ENCODE measurements at places on chromosomes 4 and X. TPM values are rescaled to one million over a fixed set of nuclear protein-coding genes. Genes with fewer than 3 reads are reported as not detected.

ARMCX2 gene
- total RNA-seq, result 28.1 TPM

FGF5 gene
- total RNA-seq, result 0.92 TPM

NSG1 gene
- 37.9 TPM for total RNA-seq

HPF1 gene
- 57.4 TPM for total RNA-seq

PPP2R2C gene
- 0.55 TPM for total RNA-seq

DGAT2L6 gene
- not detected for total RNA-seq

CCDC160 gene
- total RNA-seq, result 19.8 TPM

EDA2R gene
- 5.8 TPM for total RNA-seq

GPR82 gene
- total RNA-seq, result not detected

CSAG3 gene
- total RNA-seq, result not detected

FMR1 gene
- total RNA-seq, result 15.6 TPM

SH3D19 gene
- total RNA-seq, result 23.3 TPM

NEUROG2 gene
- not detected for total RNA-seq

SPANXN4 gene
- not detected for total RNA-seq

RTL3 gene
- total RNA-seq, result not detected

COX7B2 gene
- total RNA-seq, result not detected

SYP gene
- 8.7 TPM for total RNA-seq

MAD2L1 gene
- total RNA-seq, result 110 TPM

RAB41 gene
- total RNA-seq, result not detected

HELT gene
- not detected for total RNA-seq

ZDHHC15 gene
- 0.06 TPM for total RNA-seq

RAI2 gene
- not detected for total RNA-seq

SRPK3 gene
- 0.06 TPM for total RNA-seq

RBM46 gene
- not detected for total RNA-seq

SSX1 gene
- total RNA-seq, result not detected

GAGE12E gene
- not detected for total RNA-seq

VSIG1 gene
- total RNA-seq, result not detected

ARSJ gene
- total RNA-seq, result not detected

EGFL6 gene
- total RNA-seq, result 9.5 TPM

MAGEB10 gene
- not detected for total RNA-seq

GASK1B gene
- 42.5 TPM for total RNA-seq

CYTL1 gene
- total RNA-seq, result not detected

KCNIP4 gene
- total RNA-seq, result not detected

SLC16A2 gene
- total RNA-seq, result 13.5 TPM

KLHL4 gene
- not detected for total RNA-seq

MUC7 gene
- total RNA-seq, result not detected

GPR50 gene
- total RNA-seq, result not detected

SEC24B gene
- 6.4 TPM for total RNA-seq

C4orf50 gene
- total RNA-seq, result not detected

FSTL5 gene
- not detected for total RNA-seq

CLCN3 gene
- total RNA-seq, result 7.8 TPM

PABPC1L2A gene
- total RNA-seq, result not detected

CAPN6 gene
- total RNA-seq, result not detected

TMSB4X gene
- total RNA-seq, result 3,064 TPM

GLA gene
- 86.3 TPM for total RNA-seq

FAM47A gene
- not detected for total RNA-seq

ZNF718 gene
- total RNA-seq, result 8.3 TPM

MAGEB1 gene
- not detected for total RNA-seq

Data from G401 (cell line).